ENCODE measurements at places on chromosomes 5 and 9.
A peak's percentile ranks its signal among the peaks of the same experiment; 100 is the strongest.

DNA sequence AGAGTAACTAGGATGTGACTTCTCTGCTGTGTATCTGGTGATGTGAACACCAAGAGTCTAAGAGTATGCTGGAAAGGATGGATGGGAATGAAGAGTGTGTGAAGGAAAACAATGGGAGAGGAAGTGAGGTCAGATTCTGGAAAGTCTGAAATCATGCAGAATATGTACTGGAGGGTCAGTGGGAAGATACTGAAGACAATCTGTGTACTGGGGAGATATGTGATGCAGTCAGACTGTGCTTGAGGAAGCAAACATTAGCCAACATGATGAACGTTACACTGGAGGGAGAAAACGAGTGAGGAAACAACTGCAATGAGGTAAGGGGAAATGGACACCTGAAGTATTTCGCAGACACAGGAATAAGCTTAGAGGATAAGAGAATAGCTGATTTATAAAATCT, 105.7 kb downstream of the NR3C1 start:
- no peak for DNase-seq

DNA sequence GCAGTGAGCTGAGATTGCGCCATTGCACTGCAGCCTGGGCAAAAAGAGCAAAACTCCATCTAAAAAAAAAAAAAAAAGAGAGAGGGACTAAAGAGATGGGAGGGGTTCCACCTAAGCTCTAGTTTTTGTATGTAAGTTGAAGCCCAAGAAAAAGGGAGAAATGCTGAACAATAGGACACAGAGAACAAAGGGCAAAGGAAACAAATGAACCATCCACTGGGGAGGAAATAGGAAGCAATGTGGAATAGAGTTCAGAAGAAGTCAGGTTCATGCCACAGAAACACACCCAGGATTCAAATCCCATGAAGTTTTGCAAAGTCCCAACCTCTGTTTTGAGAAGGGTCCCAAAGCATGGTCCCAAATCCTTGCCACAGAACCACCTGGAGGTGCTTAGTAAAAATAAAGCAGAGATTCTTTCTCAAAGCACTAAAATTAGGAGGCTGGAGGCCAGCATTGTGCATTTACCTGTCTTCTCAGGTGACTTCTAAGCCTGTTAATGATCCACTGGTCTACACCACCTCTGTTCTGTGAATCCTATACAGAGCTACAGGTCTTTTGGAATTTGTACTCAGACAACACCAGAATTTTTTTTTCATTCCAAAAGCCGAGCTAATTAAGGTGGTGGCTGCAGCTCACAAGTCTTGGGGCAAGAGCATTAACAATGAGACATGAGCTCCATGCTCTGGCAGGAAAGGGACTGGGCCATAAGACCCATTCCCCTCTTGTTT, 177.6 kb downstream of the DOCK8 start:
- no peak for DNase-seq

DNA sequence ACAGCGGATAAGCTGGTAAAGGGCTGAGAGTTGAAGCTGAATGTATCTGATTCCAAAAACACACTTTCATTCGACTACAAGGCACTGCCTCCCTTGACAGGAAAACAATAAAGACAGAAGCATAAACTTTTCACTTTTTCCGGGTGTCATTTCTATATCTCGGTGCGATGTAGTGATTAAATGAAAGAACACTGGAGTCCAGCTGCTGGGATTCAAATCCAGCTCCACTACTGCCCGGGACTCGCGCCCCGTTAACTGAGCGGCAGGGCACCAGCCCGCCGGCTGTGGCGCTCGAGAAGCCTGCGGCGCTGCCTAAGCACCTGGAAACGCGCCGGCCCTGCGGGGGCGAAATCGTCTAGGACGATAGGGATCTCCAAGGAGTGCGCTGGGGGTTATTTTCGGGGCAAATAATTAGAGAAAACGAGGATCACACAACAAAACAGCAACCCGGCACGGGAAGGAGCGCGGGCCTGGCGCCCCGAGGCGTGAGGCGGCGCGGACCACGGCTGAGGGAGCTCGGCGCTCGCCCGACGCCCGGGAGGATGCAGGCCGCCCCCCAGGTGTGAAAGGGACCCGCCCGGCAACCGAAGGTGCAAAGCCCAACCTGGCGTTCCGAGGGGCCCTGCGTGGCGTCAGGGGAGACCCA, 837 bp downstream of the UIMC1 start:
- peak; percentile 24 for DNase-seq

DNA sequence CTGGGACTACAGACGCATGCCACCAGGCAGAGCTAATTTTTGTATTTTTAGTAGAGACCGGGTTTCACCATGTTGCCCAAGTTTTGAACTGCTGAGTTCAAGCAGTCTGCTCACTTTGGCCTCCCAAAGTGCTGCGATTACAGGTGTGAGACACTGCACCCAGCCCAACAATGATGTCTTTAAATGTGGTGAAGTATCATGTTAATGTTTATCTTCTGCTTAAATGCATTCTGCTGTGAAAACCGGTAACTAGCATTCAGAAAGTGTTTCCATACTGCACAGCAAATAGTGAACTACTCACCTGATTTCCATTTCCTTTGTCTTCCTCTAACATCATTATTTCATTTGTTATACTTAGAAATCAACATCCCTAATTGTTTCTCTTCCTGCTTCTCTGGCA, 264.0 kb upstream of the ITGA1 start:
- no peak for DNase-seq

GRCh38 chr5:120463991-120464626, at the start of gene PRR16:
Gene PRR16 (plus strand): TSS chr5:120464300.
- no peak for DNase-seq

- DNase-seq, result no peak
These were observed 31.3 kb downstream of the ELL2 start for GRCh38 chr5:95930141-95930930.

DNA sequence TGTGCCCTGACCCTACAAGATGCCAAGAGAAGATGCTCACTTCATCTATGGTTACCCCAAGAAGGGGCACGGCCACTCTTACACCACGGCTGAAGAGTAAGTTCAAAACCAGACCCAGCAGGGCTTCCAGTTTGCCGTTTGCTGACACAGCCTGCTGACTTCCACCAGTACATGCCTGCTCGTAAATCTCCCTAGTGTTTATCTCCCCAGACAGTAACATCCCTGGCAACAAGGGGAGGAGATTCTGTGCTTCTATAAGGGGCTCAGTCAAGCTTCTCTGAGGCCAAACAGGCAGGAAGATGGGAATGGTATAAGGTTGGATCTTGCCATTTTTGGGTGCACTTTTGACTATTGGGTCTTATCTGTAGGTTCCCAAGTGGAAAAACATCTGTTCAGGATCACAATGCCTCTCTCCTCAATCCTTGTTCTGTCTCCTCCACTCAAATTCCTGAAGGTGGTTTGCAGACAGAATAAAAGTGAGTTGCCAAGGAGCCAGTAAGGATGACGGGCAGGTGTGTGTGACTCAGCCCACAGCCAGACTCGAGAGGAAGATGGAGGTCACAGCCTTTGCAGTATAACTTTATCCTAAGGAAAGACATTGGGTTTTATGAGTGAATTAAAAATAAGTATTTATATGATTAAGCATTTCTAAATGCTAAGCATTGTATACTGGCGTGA, 1.9 kb downstream of the MLANA start:
- DNase-seq, result no peak

GRCh38 chr5:151637676-151638075, 46.5 kb upstream of the FAT2 start:
- DNase-seq, result no peak

- DNase-seq, result no peak
These were observed 96.4 kb downstream of the GNAQ start for GRCh38 chr9:77935211-77935610.

DNA sequence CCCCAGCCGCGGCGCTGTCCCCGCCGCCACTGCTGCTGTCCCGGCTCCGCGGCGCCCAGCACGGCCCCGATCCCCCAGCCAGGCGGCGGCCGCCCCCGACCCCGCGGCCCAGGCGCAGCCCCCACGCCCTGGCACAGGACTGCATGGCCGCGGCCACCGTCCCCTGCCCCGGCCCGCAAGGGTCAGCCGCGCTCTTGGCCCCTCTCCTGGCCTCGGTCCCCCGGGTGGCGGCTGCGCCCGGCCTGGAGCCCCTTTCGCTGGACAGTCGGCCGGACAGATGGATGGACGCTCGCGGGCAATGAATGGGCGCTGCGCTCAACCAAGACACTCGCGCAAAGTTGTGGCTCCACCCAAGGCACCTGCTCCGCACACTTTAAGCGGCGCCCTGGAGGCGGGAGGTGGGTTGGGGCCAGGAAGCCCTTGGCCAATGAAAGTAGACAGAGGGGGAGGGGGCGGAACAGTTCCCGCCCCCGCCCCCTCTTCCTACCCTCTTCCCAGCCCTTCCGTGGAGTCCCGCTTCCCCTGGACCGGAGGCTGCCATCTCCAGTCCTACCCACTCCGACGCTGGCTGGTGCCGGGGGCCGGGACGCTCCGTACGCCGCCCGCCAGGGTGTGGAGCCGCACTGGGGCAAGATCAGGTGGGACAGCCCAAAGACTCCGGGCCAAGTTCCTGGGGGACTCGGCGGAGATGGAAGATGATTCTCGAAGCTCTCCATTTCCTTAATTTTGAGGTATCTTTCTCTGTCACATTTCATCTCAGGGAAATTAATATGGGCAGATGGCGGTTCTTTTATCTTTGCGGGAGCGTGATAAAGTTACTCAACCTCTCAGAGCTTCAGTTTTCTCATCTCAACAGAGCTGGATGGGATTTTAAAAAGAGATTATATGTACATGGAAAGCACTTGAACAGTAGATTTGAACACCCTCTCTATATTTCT, at the start of gene GLDC:
Gene GLDC, minus strand, starts transcription at position 375 of the 938 bp plus-strand sequence. Its CDS starts 230 bp downstream, at position 145.
- DNase-seq, result no peak

DNA sequence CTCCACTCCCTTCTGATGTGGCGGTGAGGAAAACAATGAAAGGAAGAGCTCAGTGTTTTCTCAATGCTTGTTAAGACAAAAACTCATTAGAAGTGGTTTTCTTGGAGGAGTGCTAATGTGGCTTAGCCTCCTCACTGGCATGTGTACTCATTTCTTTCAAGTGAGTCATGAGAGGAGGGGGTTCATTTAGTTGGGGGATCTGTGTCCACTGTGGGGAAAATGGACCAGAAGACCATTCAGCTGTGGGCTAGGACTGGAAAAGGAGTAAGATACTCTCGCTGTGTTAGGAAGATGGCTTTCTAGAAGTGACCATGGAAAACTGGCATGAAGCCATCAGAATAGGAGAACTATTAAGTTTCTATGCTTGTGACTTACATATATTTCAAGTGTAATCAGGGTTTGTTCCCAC, 23.5 kb downstream of the KLF9 start:
- DNase-seq, result no peak

DNA sequence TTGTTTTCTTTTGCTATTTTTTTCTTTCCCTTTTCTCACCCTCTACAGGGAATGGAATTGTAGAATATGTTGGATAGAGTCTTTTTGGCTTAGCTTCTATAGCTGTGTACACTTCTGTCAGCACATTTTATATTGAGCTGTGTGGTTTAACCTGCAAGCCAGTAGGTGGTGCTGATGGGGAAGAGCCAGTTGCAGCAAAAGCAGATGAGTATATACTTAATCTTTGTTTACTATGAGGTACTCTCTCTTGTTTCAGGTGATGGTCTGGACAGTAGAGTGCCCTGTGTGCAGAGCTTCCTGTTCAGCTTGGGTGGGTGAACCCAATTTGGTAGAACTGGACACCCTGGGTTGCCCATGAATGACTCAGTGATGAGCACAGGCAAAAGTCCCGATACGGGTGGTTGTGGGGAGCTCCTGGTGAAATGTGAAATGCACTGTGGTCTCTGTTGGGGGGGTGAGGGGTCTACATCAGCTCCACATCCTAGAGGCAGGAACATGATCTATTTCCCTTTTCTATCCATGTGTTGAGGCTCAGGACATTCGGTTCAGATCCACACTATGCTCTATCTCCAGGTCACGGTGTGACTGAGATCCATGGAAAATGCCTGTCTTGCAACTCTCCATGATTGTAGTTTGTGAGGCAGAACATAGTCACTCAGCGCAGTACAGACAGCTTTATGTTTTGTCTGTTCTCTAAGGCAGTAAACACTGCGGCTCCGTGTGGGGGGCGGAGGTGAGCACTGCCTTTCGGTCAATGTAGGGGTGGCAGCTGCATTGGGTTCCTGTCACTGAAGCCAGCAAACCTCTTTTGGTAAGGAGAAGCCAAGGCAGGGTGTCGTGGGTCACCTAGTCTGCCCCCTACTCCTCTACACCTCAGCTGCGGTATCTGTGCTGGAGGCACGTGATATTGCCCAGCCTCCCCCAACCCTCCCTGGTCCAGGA, 353.2 kb downstream of the PRR16 start:
- DNase-seq, result no peak

DNA sequence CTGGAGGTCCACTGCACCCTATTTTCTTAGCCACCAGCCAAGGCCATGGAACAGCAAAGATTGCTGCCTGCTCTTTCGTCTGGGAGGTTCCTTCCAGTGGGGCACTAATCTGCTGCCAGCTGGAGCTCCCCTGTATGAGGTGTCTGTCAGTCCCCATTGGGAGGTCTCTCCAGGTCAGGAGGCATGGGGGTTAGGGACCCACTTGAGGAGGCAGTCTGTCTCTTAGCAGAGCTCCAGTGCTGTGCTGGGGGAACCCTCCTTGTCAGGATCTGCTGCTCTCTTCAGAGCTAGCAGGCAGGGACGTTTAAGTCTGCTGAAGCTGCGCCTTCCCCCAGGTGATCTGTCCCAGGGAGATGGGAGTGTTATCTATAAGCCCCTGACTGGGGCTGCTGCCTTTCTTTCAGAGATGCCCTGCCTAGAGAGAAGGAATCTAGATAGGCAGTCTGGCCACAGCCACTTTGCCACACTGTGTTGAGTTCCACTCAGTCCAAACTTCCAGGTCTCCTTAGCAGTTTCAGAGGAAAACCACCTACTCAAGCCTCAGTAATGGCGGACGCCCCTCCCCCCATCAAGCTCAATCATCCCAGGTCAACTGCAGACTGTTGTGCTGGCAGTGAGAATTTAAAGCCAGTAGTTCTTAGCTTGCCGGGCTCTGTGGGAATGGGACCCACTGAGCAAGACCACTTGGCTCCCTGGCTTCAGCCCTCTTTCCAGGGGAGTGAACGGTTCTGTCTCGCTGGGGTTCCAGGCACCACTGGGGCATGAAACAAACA, 317.7 kb downstream of the LRRC70 start:
- no peak for DNase-seq

DNA sequence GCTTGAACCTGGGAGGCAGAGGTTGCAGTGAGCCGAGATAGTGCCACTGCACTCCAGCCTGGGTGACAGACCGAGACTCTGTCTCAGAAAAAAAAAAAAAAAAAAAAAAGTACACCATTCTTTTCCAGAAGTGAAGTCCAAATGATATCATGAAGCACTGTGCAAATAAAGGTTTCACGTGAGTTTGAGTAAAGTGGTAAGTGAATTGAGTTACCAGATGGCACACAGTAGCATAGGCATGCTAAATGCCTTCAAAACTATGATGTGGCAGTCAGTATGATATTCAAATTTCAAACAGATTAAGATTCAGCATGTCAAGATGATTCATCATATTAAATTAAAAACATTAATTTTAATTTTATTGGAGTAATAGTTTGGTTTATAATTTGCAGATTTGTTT, 195.2 kb downstream of the TAF11L14 start:
- no peak for DNase-seq

- no peak for DNase-seq
These were observed 65.9 kb upstream of the PLPP1 start for GRCh38 chr5:55600497-55601203.

- DNase-seq, result no peak
These were observed 66.4 kb downstream of the RETREG1 start for GRCh38 chr5:16550316-16550952.
